ENCODE measurements at places on chromosomes 2 and 18. TPM values are rescaled to one million over a fixed set of nuclear protein-coding genes. Genes with fewer than 3 reads are reported as not detected.
A peak's percentile ranks its signal among the peaks of the same experiment; 100 is the strongest.

GRCh38 chr2:165621086-165621560 lies 151.6 kb downstream of the CSRNP3 start:
- H3K4me1 ChIP-seq = no peaks in the 10 kb centered on the region
- DNase-seq = no peak
- H3K27ac ChIP-seq = no peak overlapping the region
- H3K4me3 ChIP-seq = no peak overlapping the region

Gene CACNB4
- 0.56 TPM for total RNA-seq

GRCh38 chr2:95275601-95276243 lies 1.5 kb downstream of the PROM2 start:
- H3K36me3 ChIP-seq = no peaks in the 10 kb centered on the region
- H3K4me3 ChIP-seq = no peak overlapping the region
- H3K27me3 ChIP-seq = no peaks in the 10 kb centered on the region
- no peaks in the 10 kb centered on the region for H3K4me1 ChIP-seq

- no peak overlapping the region for H3K27ac ChIP-seq
- H3K36me3 ChIP-seq = no peaks in the 10 kb centered on the region
- no peaks in the 10 kb centered on the region for H3K4me1 ChIP-seq
- no peaks in the 10 kb centered on the region for H3K27me3 ChIP-seq
- no peak for DNase-seq
These were observed 674.8 kb downstream of the SUCLG1 start for GRCh38 chr2:83784315-83784714.

DNA sequence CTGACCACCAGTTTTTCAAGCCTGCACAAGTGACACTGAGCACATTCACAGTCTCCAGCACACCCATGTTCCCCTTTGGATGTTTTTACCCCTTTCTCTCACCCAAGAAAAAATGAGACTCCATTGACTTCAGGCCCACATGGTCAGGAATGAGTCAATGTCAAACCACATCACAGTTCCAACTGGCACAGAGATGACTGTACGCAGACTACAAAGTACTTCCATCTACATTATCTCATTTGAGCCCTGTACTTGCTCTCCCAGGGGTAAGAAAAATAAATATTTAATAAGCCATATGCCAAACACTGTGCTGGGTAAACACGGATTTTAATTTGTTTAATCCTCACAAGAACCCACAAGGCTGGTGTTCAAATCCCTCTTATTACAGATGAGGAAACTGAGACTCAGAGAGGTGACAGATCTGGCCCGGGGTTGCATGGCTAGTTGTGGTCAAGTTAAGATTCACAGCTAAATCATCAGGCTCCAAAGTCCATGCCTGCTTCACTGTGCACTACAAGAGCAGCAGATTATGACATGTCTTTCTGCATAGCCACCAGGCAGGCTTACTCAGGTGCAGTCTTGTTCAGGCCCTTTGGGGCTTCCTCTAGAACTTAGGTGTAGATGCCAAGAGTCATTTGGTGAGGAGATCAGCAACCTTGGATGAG lies 106.1 kb downstream of the TXNL1 start:
- peaks cover 2% of the 10 kb centered on the region for H3K4me1 ChIP-seq
- DNase-seq = peak; percentile 22
- no peak overlapping the region for H3K27ac ChIP-seq
- H3K36me3 ChIP-seq = no peaks in the 10 kb centered on the region
- H3K27me3 ChIP-seq = no peaks in the 10 kb centered on the region

Gene ZSWIM2
- not detected for total RNA-seq

GRCh38 chr2:217351378-217351777 lies 491.5 kb upstream of the TNP1 start:
- H3K4me3 ChIP-seq = no peak overlapping the region
- no peak for DNase-seq
- peaks cover 2% of the 10 kb centered on the region for H3K36me3 ChIP-seq
- H3K4me1 ChIP-seq = no peaks in the 10 kb centered on the region
- no peaks in the 10 kb centered on the region for H3K27me3 ChIP-seq
- no peak overlapping the region for H3K27ac ChIP-seq

DNA sequence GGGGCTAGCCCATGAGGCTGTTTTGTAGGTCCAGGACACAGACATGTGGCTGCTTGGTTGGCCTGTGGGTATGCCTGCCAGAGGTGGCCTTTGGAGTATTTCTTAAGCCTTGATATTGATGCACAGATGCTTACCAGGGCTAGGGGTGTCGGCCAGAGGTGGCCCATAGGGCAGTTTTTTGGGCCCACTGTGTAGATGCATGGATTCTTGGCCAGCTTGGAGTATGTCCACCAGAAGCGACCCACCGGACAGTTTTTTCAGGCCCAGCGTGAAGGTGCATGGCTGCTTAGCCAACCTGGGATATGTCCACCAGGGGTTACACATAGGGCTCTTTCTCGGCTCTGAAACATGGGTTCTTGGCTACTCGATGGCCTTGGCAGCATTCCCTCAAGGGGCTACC lies 1199.1 kb downstream of the CNTNAP5 start:
- no peaks in the 10 kb centered on the region for H3K4me1 ChIP-seq
- DNase-seq = no peak
- H3K27me3 ChIP-seq = no peaks in the 10 kb centered on the region
- no peak overlapping the region for H3K4me3 ChIP-seq

Gene RAB6C
- not detected for total RNA-seq

DNA sequence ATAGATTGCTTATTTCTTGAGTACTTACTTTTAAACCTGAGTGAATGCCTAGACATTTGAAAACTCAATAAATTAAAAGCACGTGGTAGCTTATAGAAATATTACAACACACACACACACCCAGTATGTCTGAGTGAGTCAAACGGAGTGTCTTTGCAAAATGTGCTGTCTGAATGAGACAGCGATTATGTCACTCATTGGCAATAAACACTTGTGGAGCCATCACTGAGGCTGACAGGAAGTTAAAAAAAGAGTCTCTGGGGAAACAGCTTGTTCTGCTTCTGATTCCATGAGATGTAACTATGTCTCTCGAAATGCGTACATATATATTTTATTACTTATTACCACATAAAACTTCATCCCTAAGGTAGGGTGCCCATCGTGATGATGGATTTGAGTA lies 22.3 kb upstream of the VPS4B start:
- no peak for DNase-seq

DNA sequence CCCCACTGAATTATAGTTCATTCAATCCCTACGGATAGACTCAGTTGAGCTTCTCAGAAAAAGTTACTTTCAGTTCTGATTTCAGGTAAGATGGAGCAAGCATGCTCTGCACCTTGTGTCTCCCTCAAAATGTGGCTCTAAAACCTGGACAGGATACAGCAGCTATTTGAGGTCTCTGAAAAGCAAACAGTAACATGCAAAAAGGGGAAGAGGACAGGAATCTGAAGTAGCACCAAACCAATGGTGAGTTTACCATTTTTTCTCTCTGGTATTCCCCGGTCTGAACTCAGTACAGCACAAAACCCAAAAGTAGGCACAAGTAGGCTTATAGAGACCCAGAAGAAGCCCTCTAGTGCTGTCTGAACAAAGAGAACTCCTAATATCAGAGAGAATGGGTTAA lies 34.1 kb downstream of the LANCL1 start:
- H3K27me3 ChIP-seq = no peaks in the 10 kb centered on the region
- no peak overlapping the region for H3K4me3 ChIP-seq
- no peak overlapping the region for H3K27ac ChIP-seq
- peaks cover 10% of the 10 kb centered on the region for H3K4me1 ChIP-seq

GRCh38 chr2:181305301-181306123 lies 151.7 kb upstream of the ITGA4 start:
- peaks cover 4% of the 10 kb centered on the region for H3K36me3 ChIP-seq
- H3K27me3 ChIP-seq = no peaks in the 10 kb centered on the region
- peaks cover 70% of the 10 kb centered on the region for H3K4me1 ChIP-seq
- peak overlapping the region; percentile 84 for H3K27ac ChIP-seq
- peak overlapping the region; percentile 42 for H3K4me3 ChIP-seq

DNA sequence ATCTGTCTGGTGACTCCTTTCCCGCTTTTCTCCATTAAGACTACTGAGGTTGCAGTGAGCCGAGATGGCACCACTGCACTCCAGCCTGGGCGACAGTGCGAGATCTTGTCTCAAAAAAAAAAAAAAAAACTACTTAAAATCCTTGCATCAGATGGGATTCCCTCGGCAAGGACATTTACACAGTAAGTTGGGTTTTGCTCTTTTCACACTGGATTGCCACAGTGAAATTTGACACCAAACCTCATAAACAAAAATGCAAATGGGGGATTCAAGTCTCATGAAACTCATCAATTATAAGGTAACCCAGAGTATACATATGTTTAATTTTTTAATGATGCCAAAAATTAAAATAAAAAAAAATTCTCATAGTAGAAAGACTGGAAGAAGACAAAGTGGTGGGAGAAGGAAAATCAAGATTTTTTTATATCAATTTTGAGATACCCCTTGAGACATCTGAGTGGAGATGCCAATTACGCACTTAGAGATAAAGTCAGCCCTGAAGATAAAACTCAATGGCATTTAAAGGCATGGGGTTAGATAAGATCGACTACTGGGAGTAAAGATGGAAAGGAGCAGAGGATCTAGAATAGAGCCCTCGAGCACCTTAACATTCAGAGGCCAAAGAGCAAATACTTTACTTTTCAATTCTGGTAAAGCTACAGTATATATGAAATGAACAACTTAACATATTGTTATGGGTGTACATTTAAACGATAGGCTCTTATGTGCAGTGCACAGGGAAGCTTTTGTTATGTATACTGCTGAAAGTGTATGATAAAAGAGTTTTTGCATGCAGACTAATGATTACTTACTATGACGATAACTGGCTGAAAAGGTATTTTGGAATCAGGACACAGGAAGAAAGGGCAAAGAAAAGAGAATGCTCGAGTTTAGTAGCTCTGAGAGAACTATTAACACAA lies 37.6 kb downstream of the CHMP3 start:
- no peak overlapping the region for H3K27ac ChIP-seq
- no peaks in the 10 kb centered on the region for H3K4me1 ChIP-seq
- DNase-seq = no peak
- peaks cover 9% of the 10 kb centered on the region for H3K36me3 ChIP-seq
- H3K27me3 ChIP-seq = no peaks in the 10 kb centered on the region

Gene AGXT
- not detected for total RNA-seq

- H3K4me3 ChIP-seq = no peak overlapping the region
- H3K36me3 ChIP-seq = no peaks in the 10 kb centered on the region
- no peak for DNase-seq
These were observed 16.0 kb downstream of the RAMP1 start for GRCh38 chr2:237875256-237876060.

DNA sequence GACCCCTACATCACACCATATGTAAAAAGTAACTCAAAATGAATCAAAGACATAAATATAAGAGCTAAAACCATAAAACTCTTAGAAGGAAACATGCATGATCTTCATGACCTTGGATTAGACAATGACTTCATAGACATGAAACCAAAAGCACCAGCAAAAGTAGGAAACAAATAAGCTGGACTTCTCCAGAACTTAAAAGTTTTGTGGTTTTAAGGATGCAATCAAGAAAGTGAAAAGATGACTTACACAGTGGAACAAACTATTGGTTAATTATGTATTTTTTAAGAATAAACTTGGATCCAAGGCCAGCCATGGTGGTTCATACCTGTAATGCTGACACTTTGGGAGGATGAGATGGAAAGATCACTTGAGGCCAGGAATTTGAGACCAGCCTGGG lies 150.2 kb downstream of the GALNT1 start:
- H3K27ac ChIP-seq = no peak overlapping the region
- H3K4me1 ChIP-seq = no peaks in the 10 kb centered on the region
- H3K4me3 ChIP-seq = no peak overlapping the region

GRCh38 chr2:50097148-50097547 lies 934.8 kb downstream of the NRXN1 start:
- no peaks in the 10 kb centered on the region for H3K36me3 ChIP-seq

DNA sequence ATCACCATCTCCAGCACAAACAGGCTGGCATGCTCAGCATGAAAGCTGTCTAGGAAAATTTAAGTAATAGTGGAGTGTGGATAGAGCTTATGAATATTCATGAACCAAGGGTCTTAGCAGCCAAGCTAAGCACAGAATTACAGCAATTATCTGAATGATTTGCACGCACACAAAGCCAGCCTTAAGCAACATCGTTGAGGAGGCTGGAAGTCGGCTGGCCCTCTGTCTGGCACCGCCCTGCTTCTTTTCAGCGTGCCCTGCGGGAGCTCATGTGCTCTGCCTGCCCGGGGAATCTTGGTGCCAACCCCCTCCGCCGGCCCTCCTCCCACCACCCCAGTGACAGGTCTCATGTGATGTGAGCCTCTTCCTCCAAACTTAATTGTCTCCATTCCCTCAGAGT lies 540.1 kb downstream of the CMPK2 start:
- H3K27ac ChIP-seq = no peak overlapping the region
- no peak for DNase-seq
- no peaks in the 10 kb centered on the region for H3K27me3 ChIP-seq
- H3K4me1 ChIP-seq = no peaks in the 10 kb centered on the region

DNA sequence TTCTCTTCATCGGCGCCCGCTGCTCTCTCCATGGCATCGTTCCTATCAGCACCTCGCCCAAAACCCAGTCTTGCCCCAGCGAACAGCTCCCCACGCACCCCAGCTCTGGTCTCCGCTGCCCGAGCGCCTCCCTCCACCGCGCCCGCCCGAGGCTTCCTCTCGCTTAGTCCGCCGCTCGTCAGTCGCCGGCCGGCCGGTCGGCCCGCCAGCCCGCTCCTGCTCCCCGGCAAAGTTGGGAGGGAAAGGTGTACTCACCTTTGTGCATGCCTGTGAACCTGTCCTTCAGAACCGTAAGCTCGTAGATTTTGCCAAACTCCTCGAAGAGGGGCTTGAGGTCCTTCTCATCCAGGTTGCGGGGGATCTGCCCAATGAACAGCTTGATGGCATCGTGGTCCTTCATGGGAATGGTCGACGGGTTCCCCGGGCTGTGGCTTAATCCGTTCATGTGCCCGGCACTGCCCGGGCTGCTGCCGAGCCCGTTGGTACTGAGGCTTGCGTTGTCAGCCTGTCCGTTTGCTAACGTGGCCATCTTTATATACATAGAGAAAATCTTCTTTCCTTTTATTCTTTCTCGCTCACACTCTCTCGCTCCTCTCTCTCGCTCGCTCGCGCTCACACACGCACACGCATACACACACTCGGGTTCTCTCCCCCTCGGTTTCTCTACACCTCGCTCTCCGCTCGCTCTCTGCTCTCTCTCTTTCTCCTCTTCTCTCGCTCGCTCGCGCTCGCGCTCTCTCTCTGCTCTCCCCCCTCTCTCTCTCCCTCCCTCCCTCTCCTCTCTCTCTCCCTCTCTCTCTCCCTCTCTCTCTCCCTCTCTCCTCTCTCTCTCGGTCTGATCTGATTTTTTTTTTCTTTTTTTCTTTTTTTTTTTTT lies at the start of gene CELF4:
Gene CELF4, minus strand, starts transcription at position 698 of the 876 bp plus-strand sequence.
- no peak for DNase-seq
- no peak within 1 kb of the TSS for H3K27ac ChIP-seq
- H3K27me3 ChIP-seq = peaks cover 80% of the 10 kb centered on the region
- H3K4me1 ChIP-seq = peaks cover 11% of the 10 kb centered on the region
